T-helper 17 cell (primary cell): ENCODE measurements at places on chromosomes 5 and 9.

DNA sequence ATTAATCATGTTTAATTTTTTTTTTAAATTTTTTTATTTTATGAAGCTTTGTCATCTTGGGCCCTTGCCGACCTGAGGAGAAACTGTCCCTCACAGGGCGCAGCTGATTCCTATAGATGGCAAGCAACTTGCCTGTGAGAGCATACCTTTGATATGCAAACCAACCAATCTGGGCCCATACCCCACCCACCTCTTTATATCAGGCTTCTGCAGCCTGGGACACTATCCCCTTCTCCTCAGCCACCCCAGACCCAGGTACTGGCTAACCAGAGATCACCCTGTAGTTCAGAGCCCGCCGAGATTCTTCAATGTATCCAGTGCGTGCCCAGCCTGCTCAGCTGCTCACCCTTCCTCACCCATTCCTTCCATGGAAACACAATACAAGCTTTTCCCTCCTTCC is 18.7 kb upstream of the AGGF1 start:
- DNase-seq: no peak

DNA sequence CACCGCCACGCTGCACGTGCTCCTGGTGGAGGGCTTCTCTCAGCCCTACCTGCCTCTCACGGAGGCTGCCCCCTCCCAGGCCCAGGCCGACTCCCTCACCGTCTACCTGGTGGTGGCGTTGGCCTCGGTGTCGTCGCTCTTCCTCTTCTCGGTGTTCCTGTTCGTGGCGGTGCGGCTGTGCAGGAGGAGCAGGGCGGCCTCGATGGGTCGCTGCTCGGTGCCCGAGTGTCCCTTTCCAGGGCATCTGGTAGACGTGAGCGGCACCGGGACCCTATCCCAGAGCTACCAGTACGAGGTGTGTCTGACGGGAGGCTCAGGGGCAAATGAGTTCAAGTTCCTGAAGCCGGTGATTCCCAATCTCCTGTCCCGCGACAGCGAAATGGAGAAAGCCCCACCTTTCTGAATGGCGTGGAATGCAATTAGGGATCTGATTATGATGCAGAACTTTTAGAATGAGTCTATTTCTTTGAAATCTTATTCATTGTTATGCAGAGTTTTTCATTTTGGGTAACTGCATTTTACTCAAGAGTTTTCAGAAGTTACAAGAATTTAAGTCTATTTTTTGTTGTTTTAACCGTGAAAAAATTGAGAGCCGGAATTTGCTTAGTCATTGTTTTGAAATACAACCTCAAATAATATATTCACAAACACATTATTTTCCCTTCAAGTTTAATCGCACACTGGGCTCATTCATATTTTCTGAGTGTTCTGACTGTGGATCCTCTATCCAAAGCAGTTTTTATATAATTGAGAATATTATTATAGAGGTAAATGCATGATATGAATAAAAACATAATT is 8.5 kb upstream of the PCDHB15 start:
- DNase-seq: no peak

DNA sequence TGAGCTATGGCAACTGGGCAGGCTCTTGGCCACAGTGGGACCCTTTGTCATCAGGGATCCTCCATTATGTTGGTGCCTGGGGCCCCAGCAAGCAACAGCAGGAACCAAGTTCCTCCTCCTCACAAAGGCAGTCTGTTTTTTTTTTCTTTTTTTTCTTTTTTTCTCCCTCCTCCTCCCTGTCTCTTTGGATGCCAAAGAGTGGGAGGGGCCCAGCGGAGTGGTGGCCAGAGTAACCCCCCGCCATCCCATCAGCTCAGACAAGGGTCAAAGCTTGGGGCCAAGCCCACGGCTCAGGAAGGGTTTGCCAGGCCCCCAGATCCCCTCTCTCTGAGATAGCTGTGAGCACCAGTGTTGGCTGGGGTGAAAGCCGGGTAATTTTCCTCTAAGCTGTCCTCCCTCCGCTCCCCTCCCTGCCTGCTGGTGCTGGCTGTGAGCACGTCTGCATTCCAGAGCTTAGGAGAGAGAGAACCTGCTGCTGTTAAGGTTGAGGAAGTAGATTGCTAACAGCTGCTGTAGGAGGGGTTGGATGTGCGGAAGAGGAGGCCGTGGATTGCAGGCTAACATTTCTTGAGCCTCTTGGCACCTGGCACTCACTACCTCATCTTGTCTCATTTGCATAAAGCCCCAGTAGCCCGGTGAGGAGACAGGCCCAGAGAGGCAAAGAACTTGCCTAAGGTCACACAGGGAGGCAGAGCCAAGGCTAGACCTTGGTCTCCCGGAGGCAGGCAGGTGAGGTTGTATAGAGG is 21.2 kb downstream of the GSN start:
- DNase-seq: no peak

- DNase-seq: no peak
These were observed 322.9 kb downstream of the SLIT3 start for GRCh38 chr5:168978015-168978414.

DNA sequence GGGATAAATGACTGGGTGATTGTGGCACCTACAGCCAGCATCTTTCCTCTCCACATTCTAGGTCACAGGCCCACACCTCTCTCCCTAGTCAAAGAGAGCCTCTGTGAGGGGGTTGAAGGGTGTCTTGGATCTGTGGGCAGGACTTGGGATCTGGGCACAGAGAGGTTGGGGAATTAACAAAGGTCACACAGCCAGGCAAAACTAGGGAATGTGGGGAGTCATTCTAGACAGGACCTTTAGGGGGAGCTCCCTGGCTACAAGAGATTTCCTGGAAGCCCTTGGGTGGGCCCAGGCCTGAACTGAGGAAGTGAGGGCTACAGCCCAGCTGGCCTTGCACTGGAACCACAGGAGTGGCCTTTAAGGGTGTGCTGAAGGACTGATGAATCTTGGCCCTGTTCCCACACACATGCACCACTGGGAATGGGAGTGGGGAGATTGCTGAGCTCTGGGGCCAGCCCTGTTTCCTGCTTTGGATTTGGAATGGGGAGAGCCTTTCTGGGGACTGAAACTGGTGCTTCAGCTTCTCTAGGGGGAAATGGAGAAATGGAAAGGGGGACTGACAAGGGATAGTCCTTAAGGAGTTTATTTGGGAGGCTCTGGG is 12.4 kb upstream of the CXXC5 start:
- no peak for DNase-seq

- no peak for DNase-seq
These were observed 281.4 kb downstream of the CWC27 start for GRCh38 chr5:65050140-65050539.

- DNase-seq: no peak
These were observed 403.3 kb downstream of the PLK2 start for GRCh38 chr5:58056546-58056945.

- DNase-seq: no peak
These were observed 123.2 kb downstream of the TLE1 start for GRCh38 chr9:81566074-81566698.

- no peak for DNase-seq
These were observed 162.9 kb downstream of the TSSK1B start for GRCh38 chr5:113271745-113272454.

DNA sequence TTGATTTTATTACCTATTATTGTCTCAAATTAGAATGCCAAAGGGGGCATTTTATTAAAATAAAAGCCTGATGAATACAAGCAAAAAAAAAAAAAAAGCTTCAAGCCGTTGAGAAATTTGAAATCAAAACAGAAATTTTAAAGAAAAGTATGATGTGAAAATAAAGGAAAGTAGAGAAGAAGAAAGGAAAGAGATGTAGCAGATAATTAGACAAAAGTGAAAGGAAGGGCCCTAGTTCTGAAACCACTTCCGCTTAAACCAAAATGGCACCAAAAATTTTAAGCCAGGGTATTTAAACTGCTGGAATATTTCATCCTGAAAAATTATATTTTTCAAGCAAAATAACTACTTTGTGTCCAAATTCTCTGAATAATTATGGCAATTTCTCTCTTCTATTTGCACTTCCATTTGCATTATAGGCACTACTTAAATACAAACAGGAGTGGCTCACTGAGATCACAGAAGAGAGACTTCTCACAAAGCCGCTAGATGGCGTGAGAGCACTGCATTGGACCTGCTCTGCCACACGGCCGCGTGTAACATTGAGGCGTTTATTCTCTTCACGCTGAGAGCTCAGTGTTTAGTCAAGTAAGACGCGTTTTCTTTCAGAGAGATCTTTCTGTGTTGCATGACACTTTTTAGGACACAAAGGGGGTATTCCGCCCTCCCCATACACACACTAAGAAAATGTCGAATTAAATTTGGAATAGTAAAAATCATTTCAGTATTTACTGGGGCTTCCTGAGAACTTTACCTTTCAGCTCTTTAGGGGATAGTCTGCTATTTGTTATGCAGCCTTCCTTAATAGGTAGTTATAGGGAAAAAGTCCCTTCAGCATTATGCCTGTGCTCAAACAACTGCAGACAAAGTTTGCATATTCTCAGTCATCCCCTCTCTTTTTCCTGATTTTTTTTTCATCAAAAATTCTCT is 368.4 kb upstream of the CCNH start:
- peak; percentile 64 for DNase-seq
